Jurkat, Clone E6-1 (cell line): ENCODE measurements at places on chromosomes 12 and 14.

DNA sequence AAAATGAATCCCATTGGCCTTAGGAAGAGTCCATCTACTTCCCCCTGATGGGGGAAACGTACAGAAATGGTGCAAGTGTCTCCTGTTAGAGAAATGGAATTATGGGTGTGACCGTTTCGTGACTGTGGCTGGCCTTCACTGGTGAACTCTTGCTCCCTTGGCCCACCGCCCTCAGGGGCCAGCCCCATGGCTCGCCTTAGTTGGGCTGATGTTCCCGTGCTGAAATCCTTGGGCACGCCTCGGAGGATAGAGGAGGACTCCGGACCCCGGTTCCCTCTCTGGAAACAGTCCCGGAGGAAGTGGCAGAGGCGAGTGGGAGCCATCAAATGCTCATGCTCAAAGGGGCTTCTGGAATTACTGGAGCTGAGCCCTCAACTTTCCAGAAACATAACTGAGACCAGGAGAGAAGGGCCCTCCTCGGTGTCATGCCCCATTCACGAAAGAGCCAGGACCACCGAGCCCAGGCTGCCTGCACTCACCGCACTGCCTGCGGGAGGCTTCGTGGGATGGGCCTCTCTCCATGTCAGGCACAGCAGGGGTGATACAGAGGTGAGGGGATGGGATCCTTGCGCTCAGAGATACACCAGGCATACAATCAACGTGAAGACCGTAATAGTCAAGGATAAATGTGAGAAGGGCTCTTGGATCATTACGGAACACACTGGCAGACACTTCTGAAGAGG, 10.1 kb upstream of the CACNA2D4 start:
- no peak for DNase-seq

DNA sequence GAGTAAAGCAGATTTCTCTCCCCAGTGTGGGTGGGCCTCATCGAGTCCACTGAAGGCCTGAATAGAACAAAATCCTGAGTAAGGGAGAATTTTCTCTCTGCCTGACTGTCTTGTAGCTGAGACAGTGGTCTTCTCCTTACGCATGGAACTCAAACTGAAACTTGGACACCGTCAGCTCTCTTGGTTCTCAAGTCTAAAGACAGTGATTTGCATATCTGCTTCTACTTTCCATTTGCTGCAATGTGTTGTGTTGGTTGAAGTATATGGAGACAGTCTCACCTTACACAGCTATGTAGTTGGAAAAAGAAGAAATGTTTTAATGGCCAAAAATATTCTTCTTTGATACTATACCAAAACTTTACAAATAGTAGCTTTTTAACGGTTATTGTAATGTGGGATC, 160.2 kb upstream of the LMNTD1 start:
- DNase-seq: no peak

DNA sequence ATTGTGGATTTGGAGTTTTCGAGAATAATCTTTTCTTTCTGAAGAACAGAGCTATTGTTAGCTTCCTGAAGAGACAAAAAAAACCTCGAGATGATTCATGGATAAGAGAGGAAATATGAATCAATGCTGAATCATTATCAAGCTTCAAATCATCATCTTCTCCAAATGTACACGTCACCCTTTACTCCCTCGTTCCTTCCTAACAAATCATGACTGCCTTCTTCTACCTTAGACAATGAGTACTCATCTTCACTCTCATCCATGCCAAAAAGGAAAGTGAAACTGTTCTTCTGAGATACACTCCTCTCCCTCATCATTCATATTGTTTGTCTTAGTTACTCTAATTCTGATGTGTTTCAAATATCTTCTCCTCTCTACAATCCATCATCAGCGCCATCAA, 1115.8 kb upstream of the ATXN7L3B start:
- no peak for DNase-seq

DNA sequence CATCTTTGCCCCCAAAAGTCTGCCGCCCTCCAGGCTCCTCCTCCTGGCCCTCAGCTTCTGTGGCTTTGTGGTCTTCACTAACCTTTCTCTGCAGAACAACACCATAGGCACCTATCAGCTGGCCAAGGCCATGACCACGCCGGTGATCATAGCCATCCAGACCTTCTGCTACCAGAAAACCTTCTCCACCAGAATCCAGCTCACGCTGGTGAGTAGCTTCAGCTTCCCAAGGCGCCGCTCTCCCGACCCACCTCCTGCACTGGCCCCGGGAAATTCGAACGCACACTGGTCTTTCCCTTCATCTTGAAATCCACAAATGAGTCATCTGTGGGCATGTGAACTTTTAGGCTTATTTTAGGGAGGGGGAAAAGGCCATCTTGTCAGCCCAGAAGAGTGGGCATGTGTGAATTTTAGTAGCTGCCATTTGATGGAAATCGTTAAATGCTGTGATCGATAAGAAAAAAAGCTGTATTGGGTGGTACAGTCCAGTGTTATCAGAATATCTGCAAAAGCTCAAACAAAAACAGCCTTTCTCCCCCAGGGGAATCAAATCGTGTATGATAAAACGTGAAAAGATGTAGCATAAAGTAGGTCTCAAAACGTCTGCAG, 700 bp downstream of the SLC35E3 start:
- DNase-seq: no peak
